ENCODE measurements at places on chromosomes 6 and 20.

DNA sequence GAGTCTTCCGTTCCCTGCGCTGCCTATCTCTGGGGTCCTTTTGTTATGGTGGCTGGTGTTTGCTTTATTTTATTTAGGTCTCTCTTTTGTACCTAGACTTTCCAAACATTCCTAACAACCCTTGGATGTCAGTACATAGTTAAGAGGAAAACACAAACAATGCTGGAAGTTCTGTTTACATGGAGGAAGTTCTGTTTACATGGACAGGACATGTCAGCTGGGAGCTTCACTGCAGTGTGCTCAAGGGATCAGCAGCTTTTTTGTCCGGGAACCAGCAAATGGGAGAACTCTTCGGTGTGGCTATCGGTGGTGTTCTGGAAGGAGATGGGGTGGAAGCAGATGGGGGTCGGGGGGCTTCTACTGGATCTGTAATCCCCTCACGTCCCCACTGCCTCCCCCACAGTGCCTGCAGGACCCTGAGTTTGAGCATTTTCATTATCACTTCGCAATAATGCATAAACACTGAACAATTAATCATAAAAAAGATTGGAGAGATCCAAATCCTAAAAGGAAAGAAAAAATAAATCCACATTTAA is 2.7 kb downstream of the SERPINB6 start:
- DNase-seq: no peak

GRCh38 chr20:9926007-9926406 is 87.1 kb upstream of the PAK5 start:
- DNase-seq: no peak

DNA sequence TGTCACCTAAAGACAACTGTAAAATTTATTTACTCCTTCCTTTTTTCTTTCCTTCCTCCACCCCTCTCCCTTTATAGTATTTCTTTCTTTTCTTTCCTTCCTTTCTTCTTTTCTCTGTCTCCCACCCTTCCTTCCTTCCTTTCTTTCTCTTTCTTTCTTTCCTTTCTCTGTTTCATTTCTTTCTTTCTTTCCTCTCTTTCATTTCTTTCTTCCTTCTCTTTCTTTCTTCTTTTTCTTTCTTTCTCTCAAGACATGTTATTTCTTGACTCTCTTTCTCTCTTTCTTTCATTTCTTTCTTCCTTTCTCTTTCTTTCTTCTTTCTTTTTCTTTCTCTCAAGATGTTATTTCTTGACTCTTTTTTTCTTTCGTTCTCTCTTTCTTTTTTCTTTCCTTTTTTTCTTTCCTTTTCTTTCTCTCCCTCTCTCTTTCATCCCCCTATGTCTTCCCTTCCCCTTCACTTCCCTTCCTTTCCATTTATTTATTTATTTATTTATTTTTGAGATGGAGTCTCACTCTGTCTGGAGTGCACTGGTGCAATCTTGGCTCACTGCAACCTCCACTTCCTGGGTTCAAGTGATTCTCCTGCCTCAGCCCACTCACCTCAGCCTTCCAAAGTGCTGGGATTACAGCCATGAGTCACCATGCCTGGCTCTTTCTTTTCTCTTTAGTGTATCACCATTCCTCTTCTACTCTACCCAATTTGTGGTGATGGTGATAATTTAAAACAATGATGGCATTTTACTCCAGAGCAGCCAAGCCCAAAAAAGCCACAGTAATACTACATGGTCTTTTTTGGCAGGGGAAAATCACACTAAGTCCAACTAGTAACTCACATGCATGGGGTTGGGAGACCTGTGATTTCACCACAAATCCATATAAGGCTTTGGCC is 188.2 kb downstream of the ADGRG6 start:
- no peak for DNase-seq

- DNase-seq: no peak
These were observed 1.0 kb downstream of the GMEB2 start for GRCh38 chr20:63625771-63626423.

DNA sequence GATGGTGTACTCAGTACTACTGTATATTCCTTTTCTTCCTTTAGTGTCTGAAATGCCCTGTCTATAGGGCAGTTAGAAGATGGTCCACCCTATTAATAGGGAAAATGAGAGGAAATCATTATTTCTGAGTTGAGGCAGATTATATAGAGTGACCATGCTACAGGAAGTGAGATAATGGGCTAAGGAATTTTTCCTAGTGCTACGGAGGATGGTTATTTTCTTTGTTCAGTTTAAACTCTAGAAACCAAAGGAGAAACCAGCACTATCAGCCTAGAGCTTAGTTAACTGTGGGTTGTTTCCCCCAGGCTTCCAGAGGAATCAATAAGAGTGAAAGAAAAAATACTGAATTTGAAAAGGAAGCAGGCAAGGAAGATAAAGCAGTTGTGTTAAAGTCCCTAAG is 474 bp downstream of the TSBP1 start:
- DNase-seq: no peak

DNA sequence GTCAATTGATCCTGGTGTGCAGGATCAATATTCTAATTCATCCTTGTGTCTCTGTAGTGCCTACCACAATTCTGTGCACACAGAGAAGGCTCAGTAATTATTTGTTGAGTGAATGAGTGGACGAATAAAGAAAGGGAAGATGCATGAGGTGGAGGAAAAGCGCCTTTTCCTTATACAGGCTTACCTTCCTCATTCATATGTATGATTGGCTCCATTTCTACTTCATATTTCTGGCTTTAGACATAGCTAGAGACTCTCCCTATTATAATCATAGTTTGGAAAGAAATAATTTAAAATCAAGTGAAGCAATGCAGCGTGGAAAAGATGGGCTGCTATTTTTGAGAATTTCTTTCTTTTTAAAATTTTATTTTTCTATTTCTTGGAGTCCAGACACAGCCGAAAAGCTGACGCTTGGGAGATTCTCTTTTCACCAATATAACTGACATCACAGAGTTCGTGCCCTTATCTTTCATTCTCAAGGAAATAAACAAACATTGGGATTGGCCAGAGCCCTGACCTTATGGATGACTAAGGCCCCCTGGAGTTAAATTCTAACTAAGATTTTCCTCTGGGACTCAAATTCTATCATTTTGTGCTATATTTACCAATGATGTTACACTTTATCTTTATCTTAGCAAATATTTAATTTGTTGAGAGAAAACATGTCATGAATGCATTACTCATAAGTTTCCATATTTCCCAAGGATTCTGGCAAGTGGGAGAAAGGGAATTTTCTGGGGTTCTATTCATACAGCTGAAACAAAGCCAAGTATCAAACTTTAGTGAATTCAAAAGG is 48.1 kb downstream of the PRL start:
- DNase-seq: no peak

DNA sequence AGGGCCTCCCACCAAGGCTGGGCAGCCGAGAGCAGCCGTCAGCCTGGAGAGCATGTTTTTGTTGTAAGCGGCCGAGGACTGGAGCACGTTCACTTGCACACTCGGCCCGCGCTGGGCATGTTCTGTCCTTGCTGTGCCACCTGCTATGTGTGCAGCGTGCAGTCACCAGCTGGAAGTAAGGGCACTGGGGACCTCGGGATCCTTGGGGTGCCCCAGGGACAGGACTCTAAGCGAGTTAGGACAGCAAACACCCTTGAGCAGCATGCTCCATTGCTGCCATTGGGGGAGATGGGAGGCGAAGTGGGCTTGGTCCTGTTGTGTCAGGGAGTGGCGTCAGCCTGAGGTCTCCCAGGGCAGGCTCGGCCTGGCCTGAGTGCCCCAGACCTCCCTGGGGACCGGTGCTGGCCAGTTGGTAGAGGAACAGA is 18.6 kb downstream of the DYNLT1 start:
- DNase-seq: no peak

DNA sequence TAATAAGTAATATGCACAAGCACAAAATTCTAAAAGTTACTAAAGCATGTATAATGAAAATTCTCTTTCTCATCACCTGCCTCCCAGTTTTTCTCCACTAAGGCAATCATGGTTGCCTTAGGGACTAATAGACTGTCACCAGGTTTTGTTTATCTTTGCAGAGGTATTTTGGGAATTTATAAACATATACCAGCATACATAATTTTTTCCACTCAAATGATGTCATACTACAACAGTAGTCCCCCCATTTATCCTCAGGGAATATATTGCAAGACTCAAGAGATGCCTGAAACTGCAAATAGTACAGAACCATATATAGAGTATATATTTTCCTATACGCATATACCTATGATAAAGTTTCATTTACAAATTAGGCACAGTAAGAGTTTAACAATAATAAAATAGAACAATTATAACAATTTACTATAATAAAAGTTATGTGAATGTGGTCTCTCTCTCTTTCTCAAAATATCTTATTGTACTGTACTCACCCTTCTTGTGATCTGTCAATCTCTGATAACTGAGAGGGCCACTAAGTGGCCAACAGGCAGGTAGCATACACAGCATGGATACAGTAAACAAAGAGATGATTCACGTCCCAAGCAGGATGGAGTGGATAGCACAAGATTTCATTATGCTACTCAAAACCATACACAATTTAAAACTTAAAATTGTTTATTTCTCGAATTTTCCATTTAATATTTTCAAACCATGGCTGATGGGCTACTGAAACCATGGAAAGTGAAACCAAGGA is 19.7 kb downstream of the RBL1 start:
- DNase-seq: no peak

- no peak for DNase-seq
These were observed 2.1 kb upstream of the GATA5 start for GRCh38 chr20:62477669-62478455.

- no peak for DNase-seq
These were observed 105.1 kb downstream of the TRMT11 start for GRCh38 chr6:126091466-126091865.

DNA sequence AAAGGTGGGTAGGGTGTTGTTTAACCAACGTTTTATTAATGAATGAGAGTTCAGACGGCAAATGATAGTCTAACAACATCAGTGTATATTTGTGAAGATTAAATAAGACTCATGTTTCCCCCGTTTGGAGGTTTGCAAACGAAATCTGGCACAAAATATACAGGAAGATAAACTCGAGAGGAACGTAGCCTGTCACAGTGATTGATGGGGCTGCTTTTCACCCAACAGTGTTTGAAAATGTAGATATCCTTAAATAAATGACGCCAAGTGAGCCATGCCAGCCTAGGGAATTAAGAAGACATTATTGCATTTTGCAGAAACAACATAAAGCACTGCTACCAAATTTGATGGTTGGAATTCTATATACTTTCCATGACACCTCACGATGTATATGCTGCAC is 696.5 kb upstream of the FLRT3 start:
- DNase-seq: no peak

DNA sequence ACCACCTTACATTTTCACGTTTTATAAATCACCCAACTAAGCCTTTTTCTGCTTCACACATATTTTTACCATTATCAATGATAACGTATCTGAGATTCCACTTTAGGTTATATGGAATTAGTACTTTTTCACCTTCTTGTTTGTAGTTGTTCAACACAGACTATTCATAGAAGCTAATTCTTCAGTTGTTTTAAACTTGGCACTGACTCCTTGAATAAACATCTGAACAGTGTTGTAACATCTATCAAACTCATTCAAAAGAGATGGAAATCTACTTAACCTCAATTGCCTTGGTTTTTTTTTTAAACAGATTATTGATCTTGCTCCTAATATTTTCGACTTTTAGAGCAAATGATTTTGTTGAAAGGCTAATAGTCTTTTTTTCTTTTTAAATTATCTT is 34.2 kb downstream of the PTPRA start:
- DNase-seq: no peak

DNA sequence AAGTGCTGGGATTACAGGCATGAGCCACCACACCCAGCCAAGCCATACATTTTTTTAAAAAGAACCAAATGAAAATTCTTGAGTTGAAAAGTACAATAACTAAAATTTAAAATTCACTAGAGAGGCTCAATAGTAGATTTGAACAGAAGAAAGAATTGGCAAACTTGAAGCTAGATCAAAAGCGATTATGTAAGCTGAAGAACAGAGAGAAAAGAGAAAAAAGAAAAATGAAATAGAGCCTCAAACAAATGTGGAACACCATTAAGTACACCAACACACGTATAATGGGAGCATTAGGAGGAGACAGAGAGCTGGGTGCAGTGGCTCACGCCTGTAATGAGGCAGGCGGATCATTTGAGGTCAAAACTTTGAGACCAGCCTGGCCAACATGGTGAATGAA is 31.0 kb downstream of the ERGIC3 start:
- DNase-seq: no peak

- DNase-seq: no peak
These were observed 28.5 kb upstream of the CCR6 start for GRCh38 chr6:167094436-167094819.

DNA sequence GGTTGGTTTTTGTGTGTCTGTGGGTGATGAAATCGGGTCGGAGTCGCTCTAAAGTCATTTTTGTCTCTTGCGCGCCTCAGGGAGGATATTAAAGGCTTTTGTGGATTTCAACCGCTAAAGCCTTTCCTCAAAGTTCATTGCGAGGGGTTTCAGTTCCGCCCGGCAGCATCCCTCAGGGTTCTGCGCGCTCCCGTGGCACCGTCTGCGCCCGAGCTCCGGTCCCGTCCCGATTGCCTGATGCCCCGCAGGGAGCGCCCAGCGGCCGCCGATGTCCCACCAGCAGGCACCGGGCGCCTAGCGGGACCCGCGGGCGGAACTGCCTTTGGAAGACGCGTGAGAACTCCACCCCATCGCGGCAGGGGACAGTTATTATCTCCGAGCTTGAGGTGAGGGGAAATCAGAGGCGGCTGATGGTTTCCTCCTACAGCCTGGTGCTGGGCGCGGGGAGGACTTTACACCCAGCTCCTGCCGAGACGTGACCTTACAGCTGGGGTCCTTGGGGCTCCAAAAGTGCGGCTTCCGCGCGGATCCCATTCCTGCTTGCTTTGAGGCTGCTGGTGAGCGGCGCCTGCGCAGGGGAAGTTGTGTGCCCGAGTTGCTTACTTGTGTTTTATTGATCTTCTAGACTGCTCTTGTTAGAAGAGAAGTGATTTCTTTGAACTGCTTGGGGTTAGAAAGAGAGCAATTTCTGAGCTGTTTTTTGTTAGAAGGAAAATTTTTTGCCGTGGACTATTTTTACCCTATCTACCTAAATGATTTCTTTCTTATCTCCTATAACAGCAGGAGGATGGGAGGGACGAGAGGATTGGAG is 27.1 kb downstream of the ULBP1 start:
- no peak for DNase-seq

DNA sequence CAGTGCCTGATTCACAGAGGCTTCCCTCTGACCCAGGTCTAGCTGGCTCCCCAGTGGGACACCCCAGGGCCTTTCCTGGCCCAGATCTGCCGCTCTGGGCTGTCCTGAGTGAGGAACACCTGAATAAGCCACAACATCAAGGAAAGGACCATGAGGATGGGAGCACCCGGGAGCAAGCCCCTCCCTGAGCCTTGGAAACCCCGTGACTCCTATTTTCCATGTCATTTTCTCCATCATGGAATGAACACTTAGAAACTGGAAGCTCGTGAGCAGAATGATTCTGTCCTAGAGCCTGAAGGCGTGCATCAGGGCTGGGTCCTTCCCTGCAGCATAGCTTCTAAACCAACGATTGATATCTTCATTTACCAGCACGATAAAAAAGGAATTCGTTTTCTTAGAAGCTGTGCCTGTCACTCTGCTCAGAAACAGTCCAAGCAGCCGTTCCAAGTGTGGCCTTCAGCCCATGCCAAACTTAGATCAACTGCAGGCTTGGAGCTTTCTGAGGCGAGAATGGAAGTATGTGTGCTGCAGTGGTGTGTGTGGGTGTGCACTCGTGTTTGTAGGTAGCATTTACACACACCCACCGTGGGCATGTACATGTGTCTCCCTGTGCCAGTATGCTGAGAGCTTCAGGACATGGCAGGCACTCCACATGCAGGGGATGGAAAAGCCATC is 83.2 kb upstream of the FOXC1 start:
- no peak for DNase-seq

- no peak for DNase-seq
These were observed 36.5 kb downstream of the PPP1R16B start for GRCh38 chr20:38842026-38842425.

- DNase-seq: no peak
These were observed 214.3 kb upstream of the MARCKS start for GRCh38 chr6:113642714-113643406.
